ENCODE measurements at places on chromosomes 6 and 20.

DNA sequence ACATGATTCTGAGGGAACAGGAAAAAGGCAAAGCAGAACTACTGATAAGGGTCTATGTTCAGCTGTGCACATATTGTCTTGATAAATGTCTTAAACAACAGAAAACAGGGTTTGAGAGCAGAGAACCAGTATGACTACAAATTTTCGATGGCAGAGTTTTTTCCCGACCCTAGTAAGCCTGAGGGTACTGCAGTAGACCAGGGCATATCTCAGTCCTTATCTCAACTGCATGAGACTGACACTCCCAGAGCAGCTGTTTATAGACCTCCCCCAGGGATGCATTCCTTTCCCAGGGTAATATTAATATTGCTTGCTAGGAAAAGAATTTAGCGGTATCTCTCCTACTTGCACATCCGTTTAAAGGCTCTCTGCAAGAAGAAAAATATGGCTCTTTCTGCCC lies 1176.8 kb upstream of the ADGRB3 start:
- no peak for DNase-seq

DNA sequence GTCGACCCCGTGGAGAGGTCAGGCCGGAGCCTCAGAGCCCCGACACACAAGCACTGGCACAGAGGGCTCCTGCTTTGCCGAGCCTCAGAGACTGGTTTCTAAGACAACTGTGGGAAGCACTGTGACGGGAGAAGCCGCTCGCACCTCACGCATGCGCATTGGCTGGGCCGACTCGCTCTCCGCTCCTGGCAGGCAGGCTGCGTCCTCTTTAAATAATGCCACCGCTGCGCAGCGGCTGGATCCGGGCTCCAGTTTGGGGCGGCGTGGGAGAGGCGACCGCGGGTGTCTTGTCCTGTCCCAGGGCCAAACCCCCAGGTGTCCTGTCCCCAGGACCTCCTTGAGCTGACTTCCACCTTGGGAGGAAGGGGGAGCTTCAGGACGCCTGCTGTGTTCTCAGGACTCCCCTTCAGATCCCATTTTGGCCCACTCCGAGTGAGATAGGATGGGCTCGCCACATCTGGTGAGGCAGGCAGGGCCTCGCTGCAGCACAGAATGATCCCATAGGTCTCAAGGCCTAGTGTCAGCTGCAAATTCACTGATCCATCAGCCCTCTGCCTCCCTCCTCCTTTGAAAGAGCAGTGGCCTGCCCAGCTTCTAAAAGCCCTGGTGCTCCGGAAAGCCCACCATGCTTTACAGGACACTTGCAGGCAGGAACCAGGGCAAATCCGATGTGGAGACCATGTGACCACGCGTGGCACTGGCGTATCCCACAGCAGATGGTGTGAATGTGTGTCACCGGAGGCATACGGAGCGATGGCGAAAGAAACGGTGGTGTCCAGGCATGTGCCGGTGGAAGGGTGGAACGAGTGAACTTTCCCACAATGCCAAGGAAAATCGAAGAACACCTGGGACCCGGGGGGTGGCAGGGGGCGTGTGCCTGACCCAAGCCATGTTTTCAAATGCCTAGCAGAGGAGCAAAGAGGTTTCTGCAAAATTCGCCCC lies 169.3 kb upstream of the ZNF337 start:
- DNase-seq: peak; percentile 34

DNA sequence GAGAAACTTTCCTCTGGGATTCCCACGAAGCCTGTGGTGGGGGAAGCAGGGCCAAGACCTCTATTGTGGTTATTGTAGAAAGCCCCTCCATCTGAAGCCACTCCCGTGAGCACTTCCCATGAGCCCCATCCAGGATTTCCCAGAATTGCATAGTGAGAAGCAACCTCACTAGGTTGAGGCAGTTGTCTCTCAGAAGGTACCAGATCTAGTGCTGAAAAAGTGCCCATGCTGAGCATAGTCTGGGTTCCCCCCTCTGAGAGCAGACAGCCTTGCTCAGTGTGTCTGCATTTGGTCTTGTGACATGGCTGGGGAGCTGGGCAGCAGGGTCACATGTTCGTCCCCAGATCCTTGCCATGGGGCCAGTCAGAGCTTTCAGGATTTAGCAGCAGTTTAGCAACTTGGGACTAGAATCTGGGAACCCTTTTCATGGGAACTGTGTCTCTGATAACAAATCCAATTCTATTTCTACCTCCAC lies 38.6 kb downstream of the SLC9A8 start:
- DNase-seq: no peak

- DNase-seq: no peak
Measured at GRCh38 chr6:136921381-136921935, 643 bp upstream of the SLC35D3 start.

- DNase-seq: no peak
Measured at GRCh38 chr20:57947421-57948179, 237.8 kb upstream of the PMEPA1 start.

GRCh38 chr6:135211306-135211702 lies 30.2 kb downstream of the MYB start:
- no peak for DNase-seq

- DNase-seq: peak; percentile 13
Measured at GRCh38 chr6:139882977-139883728, 508.7 kb upstream of the CITED2 start.

GRCh38 chr20:38239441-38239840 lies 21.1 kb downstream of the KIAA1755 start:
- DNase-seq: no peak

GRCh38 chr6:14118091-14118439 lies 493 bp downstream of the CD83 start:
- no peak for DNase-seq

- DNase-seq: no peak
Measured at GRCh38 chr6:109687271-109687761, 3.7 kb downstream of the AK9 start.

DNA sequence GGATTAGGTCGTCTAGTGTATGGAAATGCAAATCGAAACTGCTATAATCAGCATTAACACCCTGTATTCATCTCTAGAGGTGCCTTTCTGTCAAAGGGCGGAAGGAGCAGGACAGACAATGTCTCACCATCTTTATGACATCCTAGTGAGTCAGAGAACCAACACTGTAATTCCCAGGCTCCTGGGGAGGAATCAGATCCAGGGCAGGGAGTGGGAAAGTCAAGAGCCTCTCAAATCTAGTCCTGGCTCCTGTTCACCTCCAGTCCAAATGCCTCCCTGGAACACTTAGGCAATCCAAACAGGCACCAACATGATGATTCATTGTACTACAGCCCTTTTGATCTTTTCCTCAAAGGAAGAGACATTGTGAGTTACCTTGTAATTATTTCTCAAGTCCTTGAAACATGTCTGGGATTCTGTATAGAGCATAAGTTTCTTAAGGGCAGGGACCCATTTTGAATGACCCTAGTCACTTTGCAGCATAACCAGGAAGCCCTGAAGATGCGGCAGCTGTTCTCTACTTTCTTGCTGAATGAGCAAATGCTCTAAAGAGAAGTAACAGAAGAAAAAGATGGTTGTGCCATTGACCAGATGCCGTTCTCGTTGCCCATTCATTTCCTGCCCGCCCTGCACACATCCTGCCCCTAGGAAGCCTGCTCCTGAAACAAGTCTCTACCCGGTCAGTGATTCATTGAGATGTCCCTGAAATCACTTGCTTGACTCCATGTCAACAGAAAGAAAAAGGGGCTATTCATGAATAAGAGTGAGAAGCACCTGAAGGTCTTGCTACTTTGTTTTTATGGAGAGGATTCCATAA lies 112.8 kb upstream of the JARID2 start:
- DNase-seq: no peak

GRCh38 chr6:112592159-112592558 lies 245.0 kb downstream of the RFPL4B start:
- no peak for DNase-seq

DNA sequence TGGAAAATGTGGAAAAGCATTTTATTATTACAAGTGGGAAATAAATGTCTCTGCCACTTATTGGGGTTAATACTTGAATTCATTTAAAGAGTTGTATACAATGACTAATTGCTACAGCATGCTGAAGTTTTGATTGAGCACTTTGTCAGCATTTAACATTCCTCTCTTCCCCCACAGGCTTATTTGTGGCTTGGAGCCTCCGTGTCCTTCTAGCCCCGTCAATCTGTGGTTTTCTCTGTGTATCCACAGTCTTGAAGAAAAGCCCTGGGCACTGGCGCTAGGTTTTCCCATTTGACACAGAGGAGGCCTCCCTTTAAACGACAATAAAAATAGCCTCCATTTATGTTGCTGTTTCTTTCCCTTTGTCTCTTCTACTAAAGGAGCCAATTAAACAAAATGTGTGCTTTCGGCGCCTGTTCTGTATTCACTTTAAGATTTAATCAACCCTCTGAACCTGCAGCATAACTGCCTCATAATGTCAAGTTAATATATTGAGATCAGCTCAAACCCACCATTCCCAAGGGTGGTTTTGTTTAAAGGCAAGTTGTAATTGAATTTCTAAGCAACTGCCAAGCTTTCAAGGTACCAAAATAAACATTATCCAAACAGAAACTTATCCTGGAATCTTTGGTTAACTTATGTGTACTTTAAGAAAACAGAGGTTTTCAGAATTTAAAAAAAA lies 326.6 kb upstream of the RNF24 start:
- DNase-seq: no peak

DNA sequence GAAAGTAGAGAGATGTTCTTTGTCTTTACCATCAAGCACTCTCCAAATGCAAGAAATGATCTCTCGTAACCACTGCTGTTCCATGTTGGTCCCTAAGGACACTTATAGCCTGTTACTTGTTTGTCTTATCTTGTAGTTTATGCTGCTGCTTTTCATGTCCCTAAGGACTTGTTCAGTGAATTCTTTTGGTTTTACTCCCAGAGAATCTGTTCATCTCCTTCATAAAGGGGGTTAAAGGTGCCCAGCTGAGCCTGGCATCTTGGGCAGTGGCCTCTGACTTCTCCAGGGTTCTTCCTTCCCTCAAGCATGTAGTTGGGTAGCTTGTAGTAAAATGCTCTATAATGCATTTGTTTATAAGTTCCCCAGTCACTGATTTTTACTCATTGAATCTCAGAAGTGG lies 864 bp upstream of the PKIG start:
- DNase-seq: no peak

DNA sequence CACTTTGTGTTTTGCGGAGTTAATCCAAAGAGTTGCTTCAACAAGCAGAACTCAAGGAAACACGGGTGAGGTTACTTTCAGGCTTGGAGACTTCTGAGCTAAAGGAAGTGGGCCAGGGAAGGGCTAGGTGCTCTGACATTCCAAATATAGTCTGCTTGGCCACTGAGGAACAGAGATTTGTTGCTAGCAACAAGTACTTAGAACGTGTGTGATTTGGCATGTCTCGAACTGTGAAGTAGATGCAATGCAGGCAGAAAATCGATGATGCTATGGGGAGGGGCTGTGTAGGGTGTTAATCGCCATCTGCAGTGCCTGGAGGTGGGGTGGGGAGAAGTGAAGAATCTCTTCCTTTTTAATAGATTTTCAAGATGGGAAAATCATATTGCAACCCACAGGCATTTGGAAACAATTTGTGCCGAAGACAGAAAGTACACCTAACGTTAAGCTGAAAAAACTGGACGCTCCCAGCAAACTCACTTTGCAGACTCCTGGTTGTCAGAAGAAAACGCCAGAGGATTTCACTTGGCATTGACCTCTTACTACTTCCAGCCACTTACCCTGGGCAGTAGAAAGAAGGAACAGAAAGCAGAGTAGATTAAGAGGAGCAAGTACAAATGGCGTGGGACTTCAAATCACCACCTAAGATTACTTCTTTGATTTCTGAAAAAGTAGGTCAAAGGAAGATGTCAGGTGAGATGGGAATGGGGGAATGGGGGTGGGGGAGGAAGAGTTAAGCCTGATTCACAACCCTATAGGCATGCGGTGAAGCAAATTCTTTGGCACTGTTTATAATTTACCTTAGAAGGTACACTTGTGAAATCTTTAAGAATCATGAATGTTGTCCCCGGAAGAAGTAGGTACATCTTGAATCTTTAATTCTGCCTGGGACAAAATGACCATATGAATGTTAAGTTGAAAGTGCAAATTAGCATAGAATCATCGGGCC lies 314.1 kb downstream of the CD83 start:
- no peak for DNase-seq

DNA sequence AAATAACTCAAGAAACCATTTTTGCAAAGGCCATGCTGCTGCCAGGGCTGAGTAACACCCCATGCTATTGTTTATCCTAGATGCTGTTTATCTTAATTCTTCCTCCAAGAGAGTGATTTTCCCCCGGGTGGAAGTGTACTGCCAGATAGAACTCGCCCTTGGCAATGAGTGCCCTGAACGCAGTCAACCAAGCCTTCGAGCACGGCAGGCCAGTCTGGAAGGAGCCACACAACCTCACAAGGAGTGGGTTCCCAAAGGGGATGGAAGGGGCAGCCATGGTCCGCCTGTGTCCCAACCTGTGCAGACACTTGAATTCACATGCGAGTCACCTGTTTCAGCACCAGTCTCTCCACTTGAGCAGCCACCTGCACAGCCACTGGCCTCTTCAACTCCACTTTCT lies 31.9 kb downstream of the PNPLA1 start:
- DNase-seq: no peak

DNA sequence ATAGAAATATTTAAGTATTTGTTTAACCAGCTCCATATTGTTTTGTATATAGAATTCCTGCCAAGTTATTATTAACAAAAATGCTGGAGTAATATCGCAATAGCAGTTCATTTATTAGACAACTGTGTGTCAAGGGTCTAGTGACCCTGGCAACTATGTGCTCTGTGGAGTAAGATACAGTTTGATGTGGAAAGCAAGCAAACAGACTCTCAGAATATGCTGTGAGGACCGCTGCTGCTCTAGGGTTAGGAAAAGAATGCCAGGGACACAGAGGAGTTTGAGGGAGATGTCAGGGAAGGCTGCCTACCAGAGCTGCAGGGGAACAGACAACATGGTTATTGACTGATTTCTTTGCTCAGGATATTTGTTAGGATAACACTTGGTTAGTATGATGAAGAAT lies 71.2 kb downstream of the HIVEP1 start:
- DNase-seq: no peak

GRCh38 chr6:104633125-104633524 lies 226.6 kb downstream of the HACE1 start:
- no peak for DNase-seq

DNA sequence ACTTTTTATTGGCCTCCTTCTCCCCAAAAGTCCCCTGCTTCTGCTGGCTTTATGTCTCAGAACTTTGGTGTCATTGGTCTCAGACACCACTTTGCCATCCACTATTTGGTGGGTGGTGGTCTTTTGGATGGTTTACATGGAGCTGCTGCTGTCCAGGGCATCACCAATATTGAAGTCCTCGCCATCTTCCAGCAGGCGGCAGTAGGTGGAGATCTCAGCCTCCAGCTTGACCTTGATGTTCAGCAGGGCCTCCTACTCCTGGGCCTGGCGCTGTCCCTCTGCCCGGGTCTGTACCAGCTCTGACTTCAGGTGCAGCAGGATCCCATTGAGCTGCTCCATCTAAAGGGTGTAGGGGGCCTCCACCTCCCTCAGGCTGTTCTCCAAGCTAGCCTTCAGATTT lies 148.4 kb upstream of the FOXA2 start:
- no peak for DNase-seq
